ENCODE measurements at places on chromosomes 13 and 19. TPM values are rescaled to one million over a fixed set of nuclear protein-coding genes. Genes with fewer than 3 reads are reported as not detected.

Gene ZNF616
- total RNA-seq: 12.1 TPM

Gene IFI30
- total RNA-seq: 10.2 TPM

Gene IL11
- 4.0 TPM for total RNA-seq

Gene KLK2
- 0.63 TPM for total RNA-seq

Gene MATK
- 19.2 TPM for total RNA-seq

DNA sequence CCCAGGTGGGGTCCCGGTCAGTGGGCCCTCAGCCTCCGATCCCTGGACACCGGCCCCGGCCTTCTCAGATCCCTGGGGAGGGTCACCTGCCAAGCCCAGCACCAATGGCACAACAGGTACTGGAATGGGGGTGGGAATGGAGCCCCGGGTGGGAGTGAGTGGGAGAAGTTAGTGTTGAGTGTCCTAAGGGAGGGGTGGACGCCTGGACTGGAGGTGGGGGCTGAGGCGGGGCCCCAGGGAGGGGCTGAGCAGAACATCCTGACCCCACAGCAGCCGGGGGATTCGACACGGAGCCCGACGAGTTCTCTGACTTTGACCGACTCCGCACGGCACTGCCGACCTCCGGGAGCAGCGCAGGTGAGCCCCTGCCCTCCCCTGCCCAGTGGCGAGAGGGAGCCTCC, 17.7 kb downstream of the EPN1 start:
- DNase-seq: no peak

DNA sequence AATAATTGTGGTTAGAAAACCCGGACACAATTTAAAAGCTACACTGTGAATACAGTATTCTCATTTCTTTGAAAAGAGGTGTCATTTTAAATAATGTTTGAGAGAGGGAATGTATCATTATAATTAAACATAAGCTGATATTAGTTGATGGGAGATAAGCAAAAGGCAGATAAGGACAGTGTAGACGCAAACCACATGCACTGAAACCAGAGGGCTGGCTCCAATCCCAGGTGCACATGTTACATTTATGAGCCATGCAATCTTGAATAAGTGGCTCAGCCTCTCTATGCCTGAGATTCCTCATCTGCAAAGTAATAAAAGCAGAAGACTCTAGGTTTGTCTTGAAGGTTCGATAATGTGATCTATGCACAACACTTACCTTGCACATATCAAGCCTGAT, 238.7 kb downstream of the EFNB2 start:
- DNase-seq: no peak

DNA sequence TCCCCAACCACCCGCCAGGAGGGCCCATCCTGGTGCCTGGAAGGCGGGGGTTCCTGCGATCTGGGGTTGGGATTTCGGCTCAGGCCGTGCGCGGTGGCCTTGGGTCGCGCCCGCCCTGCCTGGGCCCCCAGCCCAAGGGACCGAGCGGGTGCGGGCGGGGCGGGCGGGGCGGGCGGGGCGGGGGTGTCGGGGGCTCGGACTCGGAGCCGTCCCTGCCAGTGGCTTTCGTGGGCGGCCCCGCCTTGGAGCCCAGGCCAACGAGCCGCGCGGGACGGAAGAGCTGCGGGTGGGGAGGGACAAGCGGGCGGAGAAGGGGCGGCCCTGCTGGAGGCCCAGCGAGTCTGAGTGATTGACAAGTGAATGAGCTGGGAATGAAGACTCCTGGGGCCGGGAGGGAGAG, 24.6 kb upstream of the ZNF729 start:
- no peak for DNase-seq

- peak; percentile 72 for DNase-seq
These were observed at the start of gene ZNF415 for GRCh38 chr19:53132141-53132991. Gene ZNF415 (minus strand): TSS chr19:53132910. CDS start chr19:53122676, 10,234 bp downstream.

GRCh38 chr13:26571518-26571917, 14.0 kb downstream of the WASF3 start:
- no peak for DNase-seq

DNA sequence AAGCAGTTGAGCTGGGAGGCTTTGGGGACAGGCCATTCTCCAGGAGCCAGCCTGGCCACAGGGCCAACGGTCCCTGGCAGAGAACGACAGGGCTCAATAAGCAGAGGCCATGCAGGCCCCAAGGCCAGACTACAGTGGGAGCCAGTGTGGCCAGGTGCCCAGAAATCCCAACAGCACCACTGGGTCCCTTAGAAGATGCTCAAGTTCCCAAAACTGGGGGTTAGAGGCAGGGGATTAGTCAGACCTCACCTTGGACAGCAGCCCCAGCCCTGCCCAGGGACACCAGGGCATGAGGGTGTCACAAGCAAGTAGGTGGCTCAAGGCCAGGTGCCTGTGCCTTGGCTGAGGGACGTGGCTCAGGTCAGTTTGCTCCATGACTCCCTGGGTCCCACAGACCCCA, 12.8 kb downstream of the SCGB2B2 start:
- no peak for DNase-seq

GRCh38 chr19:3483226-3483628, at the start of gene SMIM44:
Gene SMIM44 (minus strand): TSS chr19:3483441. CDS start chr19:3483403, 38 bp downstream.
- DNase-seq: no peak

GRCh38 chr19:21698215-21698614, 69.2 kb downstream of the ZNF100 start:
- no peak for DNase-seq

Measured in activated T-cell treated with anti-CD3 and anti-CD28 coated beads, Interleukin-2, amount 50 U/mL, for 72 hours (primary cell).